ENCODE measurements at places on chromosomes 5 and 9.

GRCh38 chr9:69559126-69559525 is 113.0 kb downstream of the APBA1 start:
- no peak for DNase-seq

DNA sequence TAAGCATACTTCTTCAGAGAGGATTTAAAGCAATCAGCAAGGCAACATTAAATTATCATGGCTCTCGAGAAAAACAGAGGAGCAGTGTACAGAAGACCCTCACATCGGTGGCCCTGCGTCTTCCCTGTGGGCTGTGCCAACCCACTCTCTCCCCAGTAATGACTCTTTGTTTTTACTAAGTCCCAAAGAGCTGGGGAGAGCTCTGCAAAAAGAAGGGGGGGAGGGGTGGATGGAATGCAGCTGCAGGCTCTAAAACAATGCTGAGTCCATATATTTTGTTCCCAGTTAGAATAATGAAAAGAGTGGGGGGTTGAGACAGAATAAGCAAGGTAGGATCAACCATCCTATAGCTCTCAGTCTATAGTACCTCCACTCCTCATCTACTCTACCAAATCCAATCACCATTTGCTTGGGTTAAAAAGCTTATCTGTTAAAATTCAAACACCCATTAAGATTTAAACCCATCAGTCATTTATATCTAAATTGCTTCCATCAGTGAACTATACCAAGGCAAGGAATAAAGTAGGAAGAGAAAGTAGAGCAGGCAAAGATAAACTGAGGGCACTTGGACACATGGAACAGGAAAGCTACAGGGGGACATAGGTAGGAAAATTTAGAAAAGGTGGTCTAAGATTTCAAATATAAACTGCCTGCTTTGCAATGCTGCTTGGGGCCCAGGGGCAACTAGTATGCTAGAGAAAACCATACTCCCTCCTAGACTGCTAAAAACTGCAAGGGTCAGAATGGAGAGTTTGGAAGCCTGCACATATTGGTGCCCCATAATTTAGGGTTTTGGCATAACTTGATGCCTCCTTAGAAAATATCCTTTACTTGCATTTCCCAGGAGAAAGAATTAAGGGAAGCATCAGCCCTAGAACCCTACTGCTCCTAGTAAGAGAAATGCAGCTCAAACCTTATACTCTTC is 20.6 kb downstream of the ELL2 start:
- no peak for DNase-seq

DNA sequence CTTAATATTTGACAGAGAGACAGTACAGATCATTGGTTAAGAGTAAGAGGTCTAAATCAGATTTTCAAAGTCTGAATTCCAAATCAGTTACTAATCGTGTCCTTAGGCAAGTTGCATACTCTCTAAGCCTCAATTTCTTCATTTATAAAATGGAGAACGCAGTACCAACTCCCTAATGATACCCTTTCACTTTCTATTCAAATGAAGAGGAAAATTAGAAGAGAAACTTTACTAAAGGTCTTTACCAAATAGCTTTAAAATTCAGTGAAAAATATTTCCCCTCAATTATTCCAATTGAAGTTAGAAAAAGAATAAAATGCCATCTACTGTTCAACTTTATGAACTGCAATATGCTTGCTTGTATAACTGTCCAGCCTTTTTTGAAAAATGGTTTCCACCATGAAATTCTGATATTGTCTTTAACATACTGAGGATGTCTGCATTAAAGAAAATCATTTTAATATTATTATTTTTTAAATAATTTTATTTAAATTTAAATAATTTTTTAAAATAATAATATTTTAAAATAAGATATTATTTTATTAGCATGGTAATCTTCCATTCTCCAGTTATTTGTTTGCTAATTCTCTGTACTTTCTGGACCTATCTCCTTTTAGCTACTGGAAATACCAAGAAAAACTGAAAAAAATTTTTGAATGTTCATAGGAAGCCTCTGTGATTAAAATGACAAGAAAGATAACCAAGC is 36.0 kb downstream of the POC5 start:
- no peak for DNase-seq

GRCh38 chr5:173497685-173498084 is 118.8 kb downstream of the BOD1 start:
- no peak for DNase-seq

- DNase-seq = peak; percentile 41
These were observed 291.4 kb downstream of the ARHGEF28 start for GRCh38 chr5:73917433-73917832.

DNA sequence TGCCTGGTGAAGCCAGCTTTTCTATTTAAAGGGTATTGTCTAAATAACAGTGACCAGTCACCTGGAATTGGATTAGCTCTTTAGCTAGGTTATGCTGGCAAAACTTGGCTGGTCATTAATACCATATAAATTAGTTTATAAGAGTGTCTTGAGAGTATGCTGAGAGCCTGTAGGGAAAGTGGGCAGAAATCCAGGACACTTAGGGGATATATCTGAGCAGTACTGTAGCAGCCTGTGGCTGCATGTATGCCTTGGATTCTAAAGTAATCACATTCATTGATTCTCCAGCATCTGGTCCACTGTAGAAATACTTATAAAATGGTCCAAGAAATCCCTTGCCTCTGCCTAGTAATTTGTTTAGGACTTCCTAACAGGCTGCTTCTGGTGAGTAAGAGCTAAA is 288.9 kb upstream of the DMAC1 start:
- DNase-seq = no peak

GRCh38 chr5:171622010-171622409 is 163.6 kb upstream of the SMIM23 start:
- peak; percentile 25 for DNase-seq

DNA sequence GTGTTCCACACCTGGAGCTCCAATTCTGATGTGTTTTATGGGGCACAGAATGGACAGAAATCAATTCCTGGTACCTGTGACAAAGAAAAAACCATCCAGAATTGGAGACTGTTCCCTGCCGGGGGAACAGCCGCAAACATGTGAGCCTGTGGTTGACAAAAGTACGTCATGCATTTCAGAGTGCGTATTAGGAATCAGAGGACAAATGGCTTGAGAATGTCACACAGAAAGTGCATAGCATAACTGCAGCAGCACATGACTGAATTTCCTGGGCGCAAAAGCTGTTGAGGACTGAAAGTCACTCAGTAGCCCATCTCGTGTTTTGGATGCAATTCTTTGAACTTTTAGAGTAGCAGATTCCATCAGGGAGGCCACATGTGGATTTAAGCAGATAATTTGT is 85.1 kb downstream of the TRIO start:
- DNase-seq = no peak

- DNase-seq = no peak
These were observed 284.8 kb downstream of the DENND1A start for GRCh38 chr9:123645126-123645525.

- no peak for DNase-seq
These were observed 356.8 kb upstream of the DMAC1 start for GRCh38 chr9:8156346-8156745.

DNA sequence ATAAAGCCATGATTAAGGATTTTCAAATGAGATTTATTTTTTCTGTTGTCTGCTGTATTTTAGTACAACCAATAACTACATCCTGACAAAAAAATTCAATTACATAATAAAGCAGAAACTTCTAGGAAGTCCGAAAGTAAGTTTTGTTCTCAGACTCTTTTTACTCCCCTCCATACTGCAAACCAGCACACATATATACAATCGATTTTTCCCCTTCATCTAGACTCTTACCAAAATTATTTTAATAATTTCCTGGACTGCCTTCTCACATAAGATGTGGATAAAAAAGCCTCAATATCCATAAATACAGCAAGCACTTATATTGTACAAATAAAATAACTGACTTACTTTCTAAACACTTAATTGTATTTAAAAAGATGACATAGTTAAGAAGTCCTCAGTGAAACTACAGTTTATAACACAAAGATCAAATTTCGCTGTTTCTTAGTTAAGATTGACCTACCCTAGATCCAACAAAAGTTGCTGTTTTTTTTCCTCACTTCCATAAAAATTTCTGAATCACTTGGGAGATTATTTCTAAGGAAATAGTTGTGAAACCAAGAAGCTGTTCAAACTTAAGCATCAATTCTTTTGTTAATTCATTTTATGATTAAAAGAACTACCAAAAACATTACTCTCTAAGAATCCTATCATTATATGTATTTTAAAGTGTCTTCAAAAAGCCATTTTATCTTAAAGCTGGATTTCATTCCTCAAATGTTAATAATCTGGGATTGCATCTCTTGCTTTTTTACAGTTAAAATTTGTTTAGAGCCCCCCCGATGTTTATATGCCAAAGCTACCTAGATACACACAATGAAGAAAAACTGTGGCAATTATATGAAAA is 74.7 kb upstream of the IFNE start:
- no peak for DNase-seq

DNA sequence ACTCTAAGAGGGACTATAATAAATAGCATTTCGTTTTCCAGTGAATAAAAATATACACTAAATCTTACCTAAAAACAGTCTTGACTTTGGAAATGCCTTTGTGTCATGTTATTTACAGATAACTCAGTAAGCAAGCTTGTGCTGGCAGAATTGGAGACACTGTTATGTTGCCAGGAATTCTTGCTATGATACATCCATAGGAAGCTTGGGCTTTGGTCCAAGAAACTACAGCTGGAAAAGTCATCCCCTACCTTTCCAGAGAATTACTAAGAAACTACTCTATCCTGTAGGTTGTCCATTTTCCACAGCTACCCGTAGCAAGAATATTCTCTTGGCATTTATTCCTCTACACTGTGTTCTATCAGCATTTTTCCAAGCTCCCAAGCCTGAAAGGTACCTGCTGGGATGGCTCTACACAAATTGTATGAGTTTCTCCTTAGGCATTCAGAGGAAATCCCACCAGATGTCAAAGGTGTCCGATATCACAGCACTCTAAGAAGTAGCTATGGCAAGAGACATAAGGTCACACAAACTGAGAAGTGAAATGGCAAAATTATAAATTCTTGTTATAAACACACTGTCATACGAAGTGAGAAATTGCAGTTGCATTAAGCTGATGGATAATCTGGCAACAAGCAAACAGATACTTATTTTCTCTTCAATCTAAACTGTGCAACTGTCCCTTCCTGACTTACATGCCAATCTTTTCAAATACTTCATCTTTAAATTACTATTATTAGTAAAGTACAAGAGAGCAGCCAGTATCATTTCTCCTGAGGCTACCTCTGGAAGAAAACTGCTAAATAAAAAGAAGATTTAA is 68.5 kb downstream of the MCTP1 start:
- no peak for DNase-seq

DNA sequence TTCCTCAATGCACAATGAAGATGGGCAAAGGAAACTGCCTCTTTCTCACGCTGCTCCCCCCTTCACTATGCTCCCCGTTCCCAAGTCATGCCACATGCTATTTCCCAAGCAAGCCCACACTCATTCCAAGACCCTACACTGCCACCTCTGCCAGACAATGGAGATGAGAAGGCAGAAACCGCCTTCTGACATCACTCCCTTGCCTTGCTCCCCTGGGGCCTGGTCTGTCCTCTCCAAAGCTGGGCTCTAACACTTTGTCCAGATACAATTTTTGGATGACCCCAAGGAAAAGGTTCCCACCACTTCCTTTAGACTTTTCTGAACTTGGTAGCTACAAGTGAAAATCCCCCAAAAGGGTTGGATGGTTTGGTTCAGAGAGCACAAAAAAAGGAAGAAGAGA is 7.2 kb upstream of the ADRA1B start:
- DNase-seq = no peak

DNA sequence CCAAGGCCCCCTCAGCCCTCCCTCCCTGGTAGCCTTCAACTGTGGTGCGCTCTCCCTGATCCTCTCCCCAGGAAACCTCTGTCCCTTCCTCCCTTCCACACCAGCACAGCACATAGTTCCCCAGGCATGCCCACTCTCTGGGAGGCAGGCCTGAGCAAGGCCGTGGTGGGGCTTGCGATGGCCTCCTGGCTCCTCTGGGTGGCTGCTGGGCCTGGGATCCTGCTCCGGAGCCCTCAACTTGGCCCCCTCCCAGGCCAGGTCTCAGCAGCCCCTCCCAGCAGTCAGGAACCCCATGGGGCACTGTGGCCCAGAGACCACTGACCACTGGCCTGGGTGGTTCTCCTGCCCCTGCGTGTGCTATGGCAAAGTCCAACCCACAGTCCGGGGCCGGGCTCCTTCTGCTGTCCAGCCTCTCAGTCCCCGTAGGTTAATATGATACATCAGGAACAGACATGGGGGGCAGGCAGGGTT is 125.8 kb downstream of the ZNF354C start:
- no peak for DNase-seq

- no peak for DNase-seq
These were observed 6.3 kb downstream of the MRPL36 start for GRCh38 chr5:1793301-1793740.

DNA sequence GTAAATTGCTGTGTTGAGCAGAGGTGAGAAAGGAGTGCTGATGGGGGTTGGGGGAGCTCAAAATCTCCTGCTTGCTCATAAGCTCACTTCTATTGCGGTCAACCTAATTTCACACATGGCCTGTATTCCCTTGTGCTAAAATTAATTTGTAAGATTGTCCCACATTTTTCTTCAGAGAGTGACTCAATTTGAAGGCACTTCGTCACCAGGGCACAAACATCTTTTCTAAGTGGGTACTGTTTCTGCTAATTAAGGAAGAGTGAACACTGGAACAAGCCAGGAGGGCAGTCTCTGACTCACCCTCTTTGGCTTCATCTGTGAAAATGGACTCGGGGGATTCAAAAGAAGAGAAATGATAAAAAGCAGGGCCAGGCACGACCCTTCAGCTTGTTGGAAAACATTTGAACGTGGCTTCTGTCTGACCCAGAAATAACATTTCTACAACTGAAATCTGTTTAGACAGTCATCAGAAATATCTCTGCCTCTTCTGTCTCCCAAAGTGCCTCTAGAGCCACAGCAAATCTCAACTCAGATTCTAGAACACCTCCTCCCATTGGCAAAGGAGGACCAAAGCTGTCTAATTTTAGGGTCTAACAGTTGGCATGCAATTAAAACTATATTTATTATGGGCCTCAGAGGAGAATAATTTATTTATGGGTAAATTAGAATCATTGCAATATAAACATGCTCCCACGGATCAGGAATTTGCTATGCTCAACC is 49.8 kb downstream of the FEM1C start:
- no peak for DNase-seq

DNA sequence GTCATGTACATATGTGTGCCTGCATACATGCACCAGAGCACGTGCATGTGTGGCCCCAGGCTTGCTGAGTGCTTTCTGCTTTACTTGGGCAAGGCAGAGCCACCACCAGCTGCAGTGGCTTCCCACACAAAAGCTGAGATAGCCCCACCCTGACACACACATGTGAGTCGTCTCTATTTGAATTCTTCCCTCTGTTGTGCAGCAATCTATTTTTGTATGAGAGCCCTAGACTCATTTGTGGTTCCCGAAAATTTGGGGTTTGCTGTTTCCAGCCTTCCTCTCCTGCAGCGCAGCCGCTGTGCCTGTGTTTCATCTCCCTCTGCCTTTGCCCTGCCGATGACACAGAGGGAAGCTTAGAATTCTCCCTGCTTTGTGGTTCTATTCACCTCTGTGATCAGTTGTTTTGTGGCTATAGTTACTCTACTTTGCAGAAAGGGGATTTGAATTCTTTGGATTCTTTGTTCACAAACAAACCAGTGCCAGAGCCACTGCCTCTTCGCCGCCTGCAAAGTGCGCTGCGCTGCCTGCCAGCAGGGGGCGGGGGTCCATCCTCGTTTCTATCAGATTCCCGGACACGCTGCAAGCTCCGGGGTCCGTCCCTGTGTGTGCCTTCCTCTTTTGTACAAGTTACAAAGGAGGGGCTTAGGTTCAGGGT is 95.8 kb upstream of the DAP start:
- DNase-seq = peak; percentile 38

- DNase-seq = no peak
These were observed 25.8 kb downstream of the ADGRD2 start for GRCh38 chr9:124475868-124476690.

GRCh38 chr5:23089286-23089685 is 236.1 kb upstream of the CDH12 start:
- no peak for DNase-seq

GRCh38 chr9:128493424-128493823 is 11.1 kb upstream of the GLE1 start:
- DNase-seq = no peak

Data from left ventricle myocardium inferior (tissue), 1 donor.